Retina (tissue), 1 donor: ENCODE measurements at places on chromosomes 5 and 9.

GRCh38 chr5:52134013-52134650 lies 653.6 kb upstream of the ITGA1 start:
- no peak for DNase-seq

DNA sequence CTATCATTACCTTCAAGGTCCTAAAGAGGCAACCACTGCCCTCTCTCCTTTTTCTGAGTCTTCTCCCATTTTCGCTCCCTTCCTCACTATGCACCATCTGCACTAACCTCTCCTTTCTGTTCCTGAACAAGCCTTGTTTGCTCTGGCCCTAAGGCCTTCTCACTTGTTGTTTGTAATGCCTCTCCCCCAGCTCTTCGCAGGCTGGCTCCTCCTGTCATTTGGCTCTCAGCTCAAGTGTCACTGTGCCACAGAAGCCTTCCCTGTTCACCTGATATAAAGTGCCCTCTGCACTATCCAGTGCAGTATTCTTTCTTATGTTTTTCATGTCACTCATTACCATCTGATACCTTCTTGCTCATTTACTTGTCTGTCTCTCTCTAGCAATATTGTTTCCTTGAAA lies 303.7 kb downstream of the KCNN2 start:
- DNase-seq, result no peak

DNA sequence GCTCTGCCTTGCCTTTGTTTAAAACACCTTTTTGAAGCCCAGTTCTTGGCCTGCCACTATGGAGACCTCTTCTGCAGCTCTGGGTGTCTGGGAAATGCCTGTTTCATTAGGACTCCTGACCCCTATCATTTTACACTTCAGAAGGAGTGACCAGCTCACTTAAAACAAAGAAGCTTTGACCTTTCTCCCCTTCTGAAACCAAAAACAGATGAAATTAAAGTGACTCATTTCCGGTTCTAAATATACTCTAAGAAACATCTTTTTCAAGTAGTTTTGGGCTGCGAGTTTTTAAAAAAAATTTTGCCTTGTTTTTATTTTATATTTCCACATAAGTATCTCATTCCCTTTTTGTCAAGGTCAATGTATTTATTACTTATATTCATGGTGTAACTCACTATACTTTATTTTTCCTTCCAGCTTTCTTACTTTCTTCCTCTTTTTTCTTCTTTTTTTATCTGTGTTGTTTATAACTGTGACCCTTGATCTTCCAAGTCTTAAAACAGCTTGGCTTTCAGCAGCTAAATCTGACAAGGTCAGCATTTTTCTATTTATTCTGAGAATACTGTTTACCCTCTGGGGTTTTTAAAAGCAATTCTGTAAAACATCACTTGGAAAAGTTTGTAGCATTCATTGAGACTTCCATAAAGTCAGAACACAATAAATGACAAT lies 672.9 kb downstream of the NR2F1-AS1 start:
- no peak for DNase-seq

DNA sequence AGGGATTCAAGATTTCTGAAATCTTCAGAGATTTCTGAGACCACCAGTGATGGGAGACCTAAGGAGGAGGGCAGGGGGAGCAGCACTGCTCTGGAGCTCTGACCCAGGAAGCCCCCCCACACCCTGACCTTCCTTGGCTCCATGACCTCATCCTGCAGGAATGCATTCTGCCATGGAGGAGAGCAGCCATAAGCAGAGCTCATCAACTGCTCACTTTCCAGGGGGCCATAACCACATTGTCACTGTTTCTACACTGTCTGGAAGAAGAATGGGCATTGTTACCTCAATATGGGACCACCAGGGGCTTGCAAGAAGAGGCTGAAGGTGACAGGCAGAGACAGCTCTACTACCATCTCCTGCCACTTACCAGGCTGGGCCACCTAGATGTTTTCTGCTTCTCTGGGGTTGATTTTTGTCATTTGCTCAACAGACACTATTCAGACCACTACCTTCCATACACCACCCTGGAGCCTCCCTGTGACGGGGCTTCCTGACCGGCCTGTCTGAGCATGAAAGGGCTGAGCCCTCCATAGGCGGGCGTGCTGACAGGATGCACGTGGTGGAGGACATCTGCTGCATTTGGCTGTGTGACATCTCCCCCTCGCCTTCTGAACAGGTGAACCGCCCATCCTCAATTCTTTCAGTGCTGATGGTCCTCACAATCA lies 2.3 kb upstream of the TSC1 start:
- peak; percentile 73 for DNase-seq

DNA sequence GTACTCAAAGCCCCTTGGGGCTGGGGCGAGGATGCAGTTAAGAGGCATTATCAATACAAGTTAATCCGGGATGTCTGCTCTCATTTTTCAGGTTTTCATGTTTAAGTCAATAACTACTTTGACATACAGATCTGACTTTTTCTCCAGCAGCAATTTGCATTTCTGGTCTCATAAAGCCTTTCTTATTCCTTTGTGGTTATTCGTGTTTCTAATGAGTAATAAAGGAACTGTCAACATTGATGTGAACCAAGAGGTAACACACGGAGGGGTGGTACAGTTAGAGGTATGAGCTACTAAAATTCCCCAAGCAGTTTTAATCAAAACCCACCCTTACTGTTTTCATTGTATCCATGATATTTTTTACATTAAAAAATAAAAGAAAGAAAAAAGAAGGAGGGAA lies 138.0 kb upstream of the NFIB start:
- DNase-seq, result no peak

DNA sequence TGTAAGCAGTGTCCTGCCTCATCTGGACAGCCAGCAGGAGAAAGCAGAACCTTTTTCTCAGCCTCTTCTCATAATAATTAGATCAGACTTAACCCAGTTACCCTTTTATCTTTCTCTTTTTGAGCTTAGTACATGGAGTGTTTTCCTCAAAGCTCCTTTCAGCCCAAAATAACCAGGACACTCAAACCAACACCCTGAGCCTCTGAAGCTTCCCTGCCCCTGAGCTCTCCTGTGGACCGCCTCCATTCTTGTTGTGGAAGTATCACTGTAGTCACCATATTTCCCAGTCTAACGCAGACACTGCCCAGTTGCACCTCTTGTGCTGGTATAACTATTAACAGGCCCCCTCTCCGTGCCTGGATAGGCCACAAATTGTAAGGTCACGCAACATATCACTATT lies 53.8 kb upstream of the ZNF622 start:
- DNase-seq, result no peak

DNA sequence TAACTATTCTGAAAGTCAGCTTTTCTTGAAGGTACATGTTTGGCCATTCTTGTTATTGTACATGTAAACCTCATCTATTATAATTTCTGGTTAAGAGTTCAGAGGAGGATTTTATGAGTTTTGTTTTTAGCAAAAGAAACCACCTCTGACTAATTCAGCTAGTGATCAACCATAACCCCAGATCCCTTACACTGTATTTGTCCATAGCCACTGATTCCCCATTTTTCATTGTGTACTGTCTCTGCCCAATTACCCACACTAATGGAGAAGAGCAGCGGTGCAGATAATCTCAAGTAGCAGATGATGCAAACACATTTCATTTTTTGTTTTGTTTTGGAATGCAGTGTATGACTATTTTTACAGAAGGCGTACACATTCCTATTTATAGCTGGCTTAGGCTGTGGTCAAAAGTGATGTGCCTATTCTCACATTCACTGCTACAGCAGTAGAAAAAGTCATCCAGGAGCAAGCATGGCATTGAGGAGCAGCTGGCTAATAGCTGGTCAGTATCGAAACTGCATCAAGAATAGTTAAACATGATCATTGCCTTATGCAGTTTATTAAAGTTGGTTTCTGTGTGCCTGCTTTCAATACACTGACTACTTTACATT lies 988.3 kb downstream of the DTWD2 start:
- peak; percentile 30 for DNase-seq

DNA sequence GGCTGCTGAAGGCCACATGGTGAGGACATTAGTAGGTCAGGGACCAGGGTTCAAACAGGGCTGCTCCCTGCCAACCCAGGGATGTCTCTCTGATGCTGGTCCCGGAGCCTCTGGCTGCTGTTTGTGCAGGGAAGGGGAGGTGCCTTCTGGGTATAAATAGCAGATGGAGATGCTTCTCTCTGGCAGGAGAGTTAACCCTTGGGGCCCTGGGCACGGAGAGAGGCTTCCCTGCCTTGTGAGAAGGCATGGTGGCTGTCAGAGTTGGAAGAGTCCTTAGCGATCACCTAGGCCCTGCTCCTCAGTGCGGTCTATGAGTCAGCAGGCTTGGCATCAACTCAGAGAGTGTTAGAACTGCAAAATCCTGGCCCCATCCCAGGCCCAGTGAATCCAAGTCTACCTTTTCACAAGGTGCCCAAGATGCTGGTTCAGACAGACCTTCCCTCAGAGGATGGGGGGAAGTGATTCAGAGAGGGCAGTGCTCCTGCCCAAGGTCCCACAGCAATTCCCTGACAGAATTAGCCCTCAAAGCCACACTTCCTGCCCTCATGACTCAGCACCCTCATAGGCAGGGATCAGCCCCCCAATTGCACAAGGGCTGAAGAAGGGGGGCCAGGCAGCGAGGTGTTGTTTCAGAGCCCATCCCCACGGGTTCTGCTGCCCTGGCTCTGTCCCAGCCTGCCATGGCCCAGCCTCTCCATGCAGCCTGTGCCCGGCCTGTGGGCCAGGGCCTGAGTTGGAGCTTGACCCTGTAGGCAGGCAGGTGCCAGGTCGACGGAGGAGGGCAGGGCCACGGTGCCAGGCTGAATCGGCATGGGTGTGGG lies 25.6 kb downstream of the CAMK2A start:
- peak; percentile 76 for DNase-seq

- DNase-seq, result no peak
Measured at GRCh38 chr5:169697976-169698375, 60.9 kb downstream of the DOCK2 start.

- DNase-seq, result no peak
Measured at GRCh38 chr5:103436656-103437055, 125.9 kb downstream of the NUDT12 start.

GRCh38 chr9:88748566-88749261 lies 213.7 kb downstream of the NXNL2 start:
- DNase-seq, result no peak

DNA sequence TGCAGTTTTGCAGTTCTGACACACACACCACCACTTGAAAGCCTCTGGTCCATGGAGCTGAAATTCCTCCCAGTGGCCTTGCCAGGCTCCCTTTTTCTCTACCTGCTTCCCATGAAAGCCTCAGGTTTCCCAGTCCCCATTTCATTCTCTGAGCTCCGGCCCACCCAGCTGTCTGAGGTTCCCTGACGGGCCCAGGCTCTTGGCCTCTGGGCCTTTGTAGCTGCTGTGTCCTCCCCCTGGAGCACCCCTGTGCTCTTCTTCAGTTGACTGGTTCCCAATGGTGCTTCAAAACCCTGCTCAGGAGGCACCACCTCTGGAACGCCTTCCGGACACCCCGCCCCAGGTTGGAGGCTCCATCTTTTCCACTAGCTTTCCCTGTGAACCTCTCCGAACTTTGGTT lies 155.9 kb upstream of the SHB start:
- no peak for DNase-seq

DNA sequence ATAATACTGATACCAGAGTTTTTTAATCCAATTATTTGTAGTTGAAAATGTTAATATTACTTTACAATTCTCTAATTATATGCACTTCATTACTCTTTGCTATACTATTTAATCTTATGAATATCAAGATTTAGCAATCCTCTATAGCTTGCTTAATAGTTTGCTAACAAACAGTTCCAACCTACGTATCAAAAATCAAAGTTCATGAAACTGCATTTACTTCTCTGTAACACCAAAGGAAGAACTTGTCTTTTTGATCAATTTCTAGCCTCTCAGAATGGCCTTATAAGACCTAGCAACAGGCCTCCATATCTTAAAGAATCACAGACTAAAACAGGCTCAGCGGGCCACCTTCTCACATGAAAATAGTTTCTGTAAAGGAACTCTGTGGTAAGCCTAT lies 68.9 kb downstream of the ADAMTS6 start:
- no peak for DNase-seq

DNA sequence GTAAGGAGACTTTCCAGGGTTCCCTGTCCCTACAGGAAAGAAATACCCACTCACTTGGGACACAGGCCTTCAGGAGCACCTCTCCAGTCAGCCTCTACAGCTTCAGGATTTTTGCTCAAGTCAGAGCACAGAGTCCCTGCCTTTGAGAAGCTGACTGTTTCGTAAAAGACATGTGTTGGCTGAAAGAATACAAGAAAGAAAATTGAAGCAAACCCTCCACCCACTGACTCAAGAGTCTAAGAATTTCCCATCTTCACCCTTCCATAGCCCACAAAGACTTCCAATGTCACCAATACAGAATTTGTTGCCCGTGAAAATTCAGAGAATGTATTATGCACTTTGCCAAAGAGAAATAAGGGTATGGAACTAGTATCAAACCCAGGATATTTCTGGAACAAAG lies 53.0 kb upstream of the ZNF622 start:
- DNase-seq, result no peak

DNA sequence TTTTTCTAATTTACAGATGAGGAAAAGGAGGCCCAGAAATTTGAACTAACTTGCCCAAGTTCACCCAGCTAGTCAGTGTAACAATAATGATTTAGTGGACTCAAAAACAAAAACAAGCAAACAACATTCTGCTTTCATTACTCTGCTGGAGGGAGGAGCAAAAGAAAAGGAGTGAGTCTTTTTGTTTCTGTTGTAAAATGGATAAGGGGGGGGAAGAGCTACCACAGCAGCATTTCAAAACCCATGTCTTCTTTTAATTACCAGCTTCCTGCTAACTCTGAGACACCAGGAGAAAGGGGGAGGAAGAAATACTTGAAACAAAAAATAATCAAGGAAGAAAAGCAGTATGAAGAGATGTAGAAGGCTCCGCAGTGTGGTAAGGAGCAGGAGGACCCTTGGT lies 39.2 kb upstream of the EQTN start:
- no peak for DNase-seq

DNA sequence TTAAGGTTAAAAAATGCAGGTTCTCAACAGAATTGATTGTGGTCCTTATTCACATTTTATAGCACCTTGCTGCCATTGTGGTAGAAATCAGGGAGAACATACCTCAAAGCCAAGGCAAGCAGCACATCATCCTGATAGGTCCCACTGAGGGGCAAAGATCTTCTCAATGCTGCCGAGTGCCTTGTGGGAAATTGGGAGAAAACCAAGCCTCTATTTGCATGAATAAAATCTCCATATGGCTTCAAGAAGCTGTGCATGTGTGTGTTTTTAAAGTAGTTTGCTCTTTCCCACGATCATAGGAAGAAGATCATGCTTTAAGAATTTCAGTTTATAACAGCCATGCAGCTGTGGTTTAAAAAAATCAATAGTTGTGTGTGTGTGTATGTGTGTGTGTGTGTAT lies 216.9 kb upstream of the FBXL7 start:
- no peak for DNase-seq

GRCh38 chr5:57524348-57525060 lies 41.9 kb upstream of the ACTBL2 start:
- no peak for DNase-seq
